NCI-H524 treated with DMSO at 0.1 percent for 48 hours (cell line): ENCODE measurements at places on chromosomes 16 and 17.

- DNase-seq = no peak
Observed at GRCh38 chr16:30119428-30119827, 3.6 kb downstream of the MAPK3 start.

DNA sequence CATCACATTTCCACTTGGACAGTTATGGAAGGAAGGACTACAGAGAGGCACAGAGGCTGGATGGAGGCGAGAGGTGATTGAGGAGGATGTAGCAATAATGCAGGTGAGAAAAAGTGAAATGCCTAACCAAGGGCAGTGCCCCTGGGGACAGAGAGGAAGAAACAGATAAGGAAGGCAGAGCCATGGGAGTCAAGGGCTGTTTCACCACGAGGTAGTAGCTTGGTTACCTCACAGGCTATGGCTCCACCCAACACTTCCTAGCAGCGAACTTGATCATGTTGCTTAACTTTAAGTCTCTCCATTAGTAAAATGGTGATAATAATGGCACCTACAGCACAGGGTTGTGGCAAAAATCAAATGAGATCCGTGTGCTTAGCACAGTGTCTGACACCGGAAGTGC, 83.9 kb downstream of the YPEL2 start:
- DNase-seq = no peak

GRCh38 chr17:31680126-31680525, 178.9 kb downstream of the COPRS start:
- no peak for DNase-seq

- DNase-seq = peak; percentile 97
Observed at GRCh38 chr17:58822148-58823050, 66.7 kb downstream of the PPM1E start.

DNA sequence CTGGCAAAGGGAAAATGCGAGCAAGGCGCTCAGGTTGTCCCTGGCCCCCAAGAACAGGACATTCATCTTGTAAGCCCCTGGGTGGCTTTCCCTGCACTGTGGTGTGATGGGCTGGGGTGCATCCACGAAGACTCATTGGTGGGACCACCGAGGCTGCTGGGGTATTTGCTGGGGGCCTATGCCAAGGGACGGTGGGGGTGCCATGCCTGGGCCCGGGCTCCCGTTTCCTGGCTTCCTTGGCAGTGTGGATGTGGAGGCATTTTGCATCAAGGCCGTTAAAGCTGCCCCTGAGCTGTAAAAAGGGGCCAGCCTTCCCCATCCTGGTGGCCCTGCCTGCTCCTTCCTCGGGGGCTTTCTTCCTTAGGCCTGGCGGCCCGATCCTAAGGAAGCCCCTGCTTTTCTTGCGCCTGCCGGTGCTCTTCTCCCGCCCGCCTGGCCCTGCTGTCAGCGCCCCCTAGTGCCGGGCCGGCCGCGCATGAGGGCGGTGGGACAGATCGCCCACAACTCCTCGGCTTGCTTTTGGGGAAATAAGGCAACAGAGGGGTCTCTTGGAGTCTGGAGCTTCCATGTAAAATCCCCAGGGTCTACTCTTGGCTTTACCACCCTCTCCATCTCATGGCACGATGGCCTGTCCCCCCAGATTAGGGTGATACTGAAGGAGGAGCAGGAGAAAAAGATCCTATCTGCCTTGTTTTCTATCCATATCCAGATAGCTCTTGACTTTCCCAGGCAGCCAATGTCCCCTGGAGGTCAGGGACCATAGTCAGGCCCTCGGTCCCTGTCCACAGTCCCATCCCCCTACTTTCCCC, 9.8 kb upstream of the TBX2 start:
- no peak for DNase-seq

GRCh38 chr16:50298075-50298460, 31.7 kb downstream of the ADCY7 start:
- DNase-seq = no peak

DNA sequence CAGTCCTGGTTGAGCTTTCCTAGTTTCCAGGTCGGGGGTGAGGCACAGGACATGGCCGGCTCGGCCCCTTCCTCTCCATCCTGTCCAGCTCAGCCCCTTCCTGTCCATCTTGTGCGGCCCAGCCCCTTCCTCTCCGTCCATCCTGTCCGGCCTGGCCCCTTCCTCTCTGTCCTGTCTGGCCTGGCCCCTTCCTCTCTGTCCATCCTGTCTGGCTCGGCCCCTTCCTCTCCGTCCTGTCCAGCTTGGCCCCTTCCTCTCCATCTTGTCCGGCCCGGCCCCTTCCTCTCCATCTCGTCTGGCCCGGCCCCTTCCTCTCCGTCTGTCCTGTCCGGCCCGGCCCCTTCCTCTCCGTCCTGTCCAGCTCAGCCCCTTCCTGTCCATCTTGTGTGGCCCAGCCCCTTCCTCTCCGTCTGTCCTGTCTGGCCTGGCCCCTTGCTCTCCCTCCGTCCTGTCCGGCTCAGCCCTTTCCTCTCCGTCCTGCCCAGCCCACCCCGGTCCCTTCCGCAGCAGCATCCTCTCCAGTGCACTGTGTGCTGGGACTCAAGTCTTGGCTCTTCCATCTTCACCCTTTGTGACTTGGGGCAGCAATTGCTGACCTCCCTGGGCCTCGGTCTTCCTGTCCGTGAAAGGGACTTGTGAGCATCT, 5.5 kb upstream of the ZNF750 start:
- DNase-seq = no peak

GRCh38 chr17:59496178-59496577, 69.2 kb upstream of the DHX40 start:
- DNase-seq = no peak

DNA sequence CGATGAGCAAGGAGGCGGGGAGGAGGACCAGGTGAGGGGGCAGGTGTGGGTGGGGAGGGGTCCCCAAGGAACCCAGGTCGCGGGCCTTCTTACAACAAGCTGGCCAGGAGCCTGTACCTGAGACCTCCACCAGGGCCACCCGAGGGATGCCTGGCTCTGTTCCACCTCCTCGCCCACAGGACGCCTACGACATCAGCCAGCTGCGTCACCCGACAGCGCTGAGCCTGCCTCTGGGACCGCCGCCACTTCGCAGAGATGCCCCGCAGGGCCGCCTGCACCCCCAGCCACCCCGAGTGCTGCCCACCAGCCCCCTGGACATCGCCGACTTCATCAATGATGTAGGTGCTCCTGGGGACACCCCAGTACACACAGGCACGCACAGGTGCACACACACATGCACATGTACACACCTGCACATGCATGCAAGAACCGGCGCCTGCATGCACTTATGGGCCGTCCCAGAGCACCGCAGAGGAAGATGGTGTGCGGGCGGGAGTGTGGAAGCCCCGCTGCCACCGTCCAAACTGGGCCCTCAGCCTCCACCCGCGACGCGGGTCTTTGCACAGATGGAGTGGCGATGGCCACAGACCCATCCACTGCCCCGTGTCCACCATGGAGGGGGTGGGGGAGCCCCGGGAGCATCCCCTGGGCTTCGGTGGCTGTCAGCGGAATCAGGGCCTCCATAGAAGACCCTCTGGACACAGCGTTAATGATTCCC, 6.6 kb downstream of the SLC22A31 start:
- DNase-seq = no peak
